ENCODE measurements at places on chromosomes 4 and X.

DNA sequence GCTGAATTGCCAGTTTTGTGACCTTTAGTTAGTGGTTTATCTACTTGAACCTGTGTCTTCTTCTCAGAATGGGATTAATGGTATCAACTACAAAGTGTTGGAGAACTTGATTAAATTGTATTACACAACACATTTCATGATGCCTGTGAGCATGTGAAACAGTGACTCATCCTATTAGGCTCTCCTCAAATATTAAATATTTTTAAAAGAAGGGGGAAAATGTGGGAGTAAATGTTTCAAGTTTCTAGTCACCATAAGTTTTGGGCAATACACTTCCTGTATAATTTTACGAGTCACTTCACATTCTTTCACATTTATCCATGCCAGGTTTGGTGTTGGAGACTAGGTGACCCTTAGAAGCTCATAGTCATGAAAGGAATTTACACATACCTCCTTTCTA, 147.0 kb downstream of the HS3ST1 start:
- DNase-seq = no peak

DNA sequence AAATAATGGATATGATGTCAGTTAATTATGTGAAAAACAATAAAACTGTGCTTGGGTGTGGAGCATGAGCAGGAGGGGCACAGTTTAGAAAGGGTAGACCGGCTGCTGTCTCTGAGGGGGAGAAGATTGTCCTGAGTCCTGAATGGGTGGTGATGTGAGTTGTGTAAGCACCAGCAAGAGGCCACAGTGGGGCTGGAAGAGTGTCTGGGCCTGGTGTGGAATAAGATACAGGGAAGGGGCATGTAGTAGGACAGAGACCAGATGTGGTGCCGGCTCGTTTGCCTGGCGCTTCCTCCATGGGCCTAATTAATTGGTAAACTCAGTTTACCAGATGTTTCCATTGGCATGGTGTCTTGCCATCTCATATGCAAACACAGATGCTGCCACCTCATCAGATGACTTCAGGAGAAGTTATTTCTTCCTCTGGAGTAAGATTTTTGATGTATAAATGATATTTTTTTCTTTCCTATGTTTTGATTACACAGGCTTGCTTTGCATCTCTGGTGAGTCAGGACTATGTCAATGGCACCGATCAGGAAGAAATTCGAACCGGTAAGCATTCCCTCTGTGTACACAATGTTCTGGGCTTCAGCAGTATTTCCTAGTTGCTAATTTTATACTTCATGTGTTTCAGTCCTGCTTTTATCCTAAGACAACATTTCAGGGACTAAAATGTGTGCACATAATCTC, 5.1 kb downstream of the MED28 start:
- no peak for DNase-seq

GRCh38 chr4:174401471-174402130, 117.9 kb downstream of the CEP44 start:
- no peak for DNase-seq

GRCh38 chr4:189029976-189030504, 890.8 kb downstream of the TRIML1 start:
- DNase-seq = no peak

DNA sequence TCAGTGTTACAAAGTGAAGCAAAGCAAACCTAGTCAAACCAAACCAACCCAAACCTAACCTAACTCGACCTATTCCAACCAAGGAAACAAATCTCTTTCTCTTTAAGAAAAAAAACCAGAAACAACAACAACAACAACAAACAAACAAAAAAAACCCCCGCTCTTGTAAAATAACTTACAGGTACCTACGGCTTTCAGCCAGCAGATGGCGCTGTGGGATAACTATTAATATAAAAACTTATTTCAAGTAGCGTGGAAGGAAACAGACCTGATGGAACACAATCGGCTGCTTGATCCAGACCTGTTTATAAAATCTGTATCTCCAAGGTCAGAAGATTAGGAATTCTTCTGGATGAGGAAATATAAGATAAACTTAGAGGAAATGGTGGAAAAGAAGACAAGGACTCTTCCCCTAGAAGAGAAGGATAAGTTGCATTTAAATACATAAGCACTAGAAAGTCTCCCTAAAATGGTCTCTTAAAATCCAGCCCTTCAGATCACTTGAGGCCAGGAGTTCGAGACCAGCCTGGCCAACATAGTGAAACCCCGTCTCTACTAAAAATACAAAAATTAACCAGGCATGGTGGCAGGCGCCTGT, 34.4 kb upstream of the CDKL5 start:
- DNase-seq = peak; percentile 4

DNA sequence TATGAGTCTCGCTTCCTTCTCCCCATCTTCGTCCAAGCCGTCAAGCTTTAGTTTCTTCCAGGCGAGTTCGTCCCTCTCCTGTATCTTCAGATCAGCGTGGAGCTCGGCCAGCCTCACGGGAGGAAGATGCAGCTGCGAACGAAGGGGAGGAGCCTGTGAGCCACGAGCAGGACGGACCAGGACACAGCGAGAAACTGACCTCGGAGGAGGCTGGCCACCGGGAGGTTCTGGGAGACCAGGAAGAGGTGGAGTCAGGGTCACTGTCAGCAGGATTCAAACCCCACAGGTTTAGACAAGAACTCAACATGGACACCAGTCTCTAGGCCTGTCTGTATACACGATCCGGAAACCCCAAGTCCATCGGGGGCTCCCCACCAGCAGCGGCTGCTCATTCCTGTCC, 7.3 kb downstream of the LRPAP1 start:
- no peak for DNase-seq
